ENCODE measurements at places on chromosomes 6 and 20. TPM values are rescaled to one million over a fixed set of nuclear protein-coding genes. Genes with fewer than 3 reads are reported as not detected.

The CST5 gene
- not detected for total RNA-seq

The GATA5 gene
- total RNA-seq = 0.84 TPM

The FAM217A gene
- total RNA-seq = not detected

The NEDD9 gene
- total RNA-seq = 193 TPM

The SNX21 gene
- total RNA-seq = 26.3 TPM

The FAM83C gene
- total RNA-seq = not detected

The PSORS1C1 gene
- total RNA-seq = 3.5 TPM

The MYMX gene
- not detected for total RNA-seq

The ENPP1 gene
- 2.0 TPM for total RNA-seq

The FRK gene
- 16.1 TPM for total RNA-seq

The EYA2 gene
- 0.82 TPM for total RNA-seq

The SPTLC3 gene
- 20.7 TPM for total RNA-seq

The KCNB1 gene
- 0.26 TPM for total RNA-seq

The LAMA2 gene
- 91.7 TPM for total RNA-seq

The MAP3K7 gene
- total RNA-seq = 19.5 TPM

The PAX1 gene
- total RNA-seq = not detected

The TCP1 gene
- 112 TPM for total RNA-seq

The EYS gene
- 0.50 TPM for total RNA-seq

The FOXA2 gene
- total RNA-seq = 39.8 TPM

The CTSA gene
- total RNA-seq = 234 TPM

The TMEM170B gene
- 5.4 TPM for total RNA-seq

The SAMD3 gene
- total RNA-seq = 2.7 TPM

The BTN3A1 gene
- 54.5 TPM for total RNA-seq

The PCNA gene
- total RNA-seq = 93.9 TPM

The MYLK4 gene
- total RNA-seq = 1.2 TPM

The SLC17A9 gene
- 18.1 TPM for total RNA-seq

Measured in left lung (tissue), 14 donors.